MCF 10A (cell line): ENCODE measurements at places on chromosomes 12 and 14. TPM values are rescaled to one million over a fixed set of nuclear protein-coding genes. Genes with fewer than 3 reads are reported as not detected.

TAS2R8 gene
- total RNA-seq, result not detected in 2 replicates

KRT6C gene
- 0.19 and 0.44 TPM in 2 replicates for total RNA-seq

CLEC6A gene
- not detected in 2 replicates for total RNA-seq

RND1 gene
- total RNA-seq, result 1.0 and 1.2 TPM in 2 replicates

KLHL33 gene
- total RNA-seq, result 0.14 TPM in 1 of 2 replicates, not detected in the other

FGF23 gene
- not detected in 2 replicates for total RNA-seq

FAR2 gene
- 1.7 TPM in 2 replicates for total RNA-seq

HNF1A gene
- total RNA-seq, result not detected in 2 replicates

CDKL1 gene
- total RNA-seq, result 14.3 and 26.3 TPM in 2 replicates

RBM23 gene
- 57.6 and 60.6 TPM in 2 replicates for total RNA-seq

POTEG gene
- not detected in 2 replicates for total RNA-seq
